ENCODE measurements at places on chromosomes 6 and 20.

- DNase-seq: no peak
Observed at GRCh38 chr6:148525453-148525852, 182.8 kb downstream of the SASH1 start.

DNA sequence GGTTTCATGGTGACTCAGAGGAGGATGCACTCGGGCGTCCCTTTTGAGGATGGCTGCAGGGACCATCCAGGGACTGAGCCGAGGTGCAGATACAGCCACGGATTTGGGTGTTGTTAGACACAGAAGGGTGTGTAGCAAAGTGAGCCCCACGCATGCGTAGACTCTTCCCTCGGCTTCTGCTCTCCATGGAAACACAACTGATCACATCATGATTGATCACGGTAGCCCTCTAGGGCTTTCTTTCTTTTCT lies 606 bp upstream of the ULBP1 start:
- peak; percentile 69 for DNase-seq

- no peak for DNase-seq
Observed at GRCh38 chr6:81669445-81669844, 83.0 kb downstream of the TENT5A start.

DNA sequence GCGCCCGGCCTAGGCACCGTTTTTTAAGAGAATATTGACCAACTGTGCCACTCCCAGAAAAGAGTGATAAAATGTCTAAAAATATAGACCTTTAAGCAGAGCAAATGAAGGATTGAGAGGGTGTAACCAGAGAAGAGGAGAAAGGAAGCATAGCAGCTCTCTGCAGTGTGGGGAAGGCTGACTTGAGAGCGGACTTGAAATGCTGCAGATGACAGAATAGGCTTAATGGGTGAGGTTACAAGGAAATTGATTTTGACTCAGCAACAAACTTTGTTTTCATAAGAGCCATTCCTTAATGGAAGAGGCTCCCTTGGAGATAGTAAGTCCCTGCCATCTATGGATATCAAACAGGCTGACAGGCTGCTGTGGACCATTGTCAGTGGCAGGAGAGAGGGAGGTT lies 7.7 kb upstream of the JAG1 start:
- no peak for DNase-seq

DNA sequence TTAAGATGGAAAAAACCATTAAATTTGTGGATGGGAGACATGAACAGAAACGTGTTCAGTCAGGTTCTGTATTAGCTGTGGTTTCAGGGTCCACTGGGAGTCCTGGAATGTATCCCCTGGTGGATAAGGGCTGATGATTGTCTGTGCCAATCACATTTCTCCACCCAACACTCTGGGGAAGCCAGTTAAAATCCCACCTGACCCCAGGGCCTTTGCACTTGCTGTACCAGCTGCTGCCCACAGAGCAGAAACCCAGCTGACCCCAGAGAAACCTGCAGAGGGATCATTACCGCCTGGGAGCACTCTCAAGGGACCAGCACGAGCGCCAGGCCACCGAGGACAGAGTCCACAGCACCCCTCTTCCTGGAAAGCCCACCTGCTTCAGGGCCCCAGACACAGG lies 260.7 kb downstream of the PREX1 start:
- DNase-seq: no peak

DNA sequence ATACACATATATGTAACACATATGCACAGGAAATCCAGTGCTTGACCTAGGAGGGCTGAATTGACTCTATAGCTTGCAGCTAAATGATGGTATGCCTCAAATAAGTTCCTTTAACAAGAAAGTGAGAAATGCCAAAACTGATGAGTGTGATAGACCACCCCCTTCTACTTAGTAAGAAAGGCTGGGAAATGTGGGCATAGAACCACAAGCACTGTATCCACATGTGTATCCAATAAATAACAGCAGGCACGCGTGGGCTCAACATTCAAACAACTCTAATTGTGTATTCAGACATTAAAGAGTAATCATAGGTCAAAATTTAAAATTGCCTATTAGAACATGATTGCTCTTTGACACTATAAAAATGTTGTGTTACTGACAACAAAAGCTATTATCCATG lies 54.1 kb downstream of the FAM83B start:
- DNase-seq: no peak
